ENCODE measurements at places on chromosomes 3 and 15.

DNA sequence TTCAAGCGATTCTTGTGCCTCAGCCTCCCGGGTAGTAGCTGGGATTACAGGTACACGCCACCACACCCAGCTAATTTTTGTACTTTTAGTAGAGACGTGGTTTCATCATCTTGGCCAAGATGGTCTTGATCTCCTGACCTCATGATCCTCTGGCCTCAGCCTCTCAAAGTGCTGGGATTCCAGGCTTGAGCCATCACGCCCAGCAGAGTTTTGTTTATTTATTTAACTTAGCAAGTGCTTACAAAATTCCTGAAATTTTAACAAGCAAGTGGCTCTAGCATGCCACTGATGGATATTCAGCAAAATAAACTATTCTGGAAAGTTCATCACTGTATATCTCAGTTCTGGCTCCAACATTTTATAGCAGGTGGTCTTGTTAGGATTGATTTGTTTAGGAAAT is 585.9 kb downstream of the OTOL1 start:
- DNase-seq, result no peak

- DNase-seq, result no peak
These were observed 132.4 kb upstream of the LPP start for GRCh38 chr3:188021502-188022040.

DNA sequence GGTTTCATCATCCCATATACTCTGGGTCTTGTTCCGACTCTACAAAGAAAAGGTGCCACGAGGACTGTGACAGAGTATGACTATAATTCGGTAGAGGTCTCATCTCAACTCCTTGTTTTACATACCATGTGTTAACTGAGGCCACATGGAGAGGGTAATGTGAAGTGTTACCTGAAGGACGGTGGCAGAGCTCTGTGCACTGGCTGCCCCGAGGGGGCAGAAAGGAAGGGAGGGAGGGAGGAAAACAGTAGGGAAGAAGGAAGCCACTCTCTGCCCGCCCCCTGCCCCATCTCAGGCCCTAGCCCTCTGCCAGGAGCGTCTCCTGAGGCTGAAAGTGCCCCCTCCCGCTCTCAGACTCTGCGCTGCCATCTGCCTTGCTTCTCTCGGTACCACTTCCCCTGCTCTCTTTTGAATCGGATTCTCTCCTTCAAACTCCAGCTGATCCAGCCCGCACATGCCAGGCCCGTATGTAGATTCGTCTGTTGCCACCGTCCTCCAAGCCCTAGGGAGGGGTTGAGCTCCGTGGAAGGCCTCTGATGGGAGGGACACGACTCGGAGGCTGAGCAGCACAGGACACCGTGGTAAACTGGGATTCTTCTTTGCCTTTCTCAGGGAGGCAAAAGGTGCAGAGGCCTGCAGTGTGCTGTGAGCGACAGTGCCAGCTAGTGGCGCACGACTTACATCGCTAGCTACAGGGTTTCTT is 70.5 kb upstream of the ATP10A start:
- no peak for DNase-seq

GRCh38 chr3:15359677-15360397 is 27.5 kb upstream of the SH3BP5 start:
- DNase-seq, result no peak

DNA sequence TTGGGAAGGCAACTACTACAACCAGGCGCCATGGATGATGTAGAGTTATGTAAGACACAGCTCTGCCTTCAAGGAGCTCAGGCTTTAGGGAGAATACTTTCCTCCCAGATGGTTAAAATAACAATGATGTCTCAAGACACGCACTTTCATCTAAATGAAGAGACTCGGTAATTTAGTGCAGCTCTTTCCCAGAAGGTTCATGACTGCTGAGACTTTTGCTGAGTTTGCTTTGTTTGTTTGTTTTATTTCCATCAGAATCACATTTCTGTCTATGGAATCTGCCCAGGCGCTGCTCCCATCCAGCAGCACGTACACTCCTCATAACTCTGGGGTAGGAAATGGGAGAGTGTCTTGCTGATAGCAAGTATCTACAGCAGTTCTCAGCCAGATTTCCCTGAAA is 33.9 kb upstream of the MEX3B start:
- no peak for DNase-seq

DNA sequence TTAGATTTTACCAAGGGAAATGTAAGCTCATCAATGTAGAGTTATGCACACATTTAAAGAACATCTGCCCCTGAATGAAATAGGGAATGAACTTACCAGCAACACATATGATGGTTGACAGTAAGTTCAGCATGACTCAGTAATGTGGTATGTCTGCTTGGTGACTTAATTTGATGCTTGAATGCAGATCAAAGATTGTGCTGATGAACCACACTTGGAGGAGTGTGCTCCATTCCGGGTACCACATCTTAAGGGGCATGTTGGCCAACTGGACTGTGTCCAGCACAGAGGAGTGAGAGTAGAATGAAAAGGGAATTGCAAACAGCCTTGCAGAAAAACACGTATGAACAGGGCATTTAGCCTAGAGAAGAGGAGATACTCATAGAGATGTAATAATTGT is 171.0 kb upstream of the RARB start:
- DNase-seq, result no peak

GRCh38 chr3:179148616-179149405 is 654 bp downstream of the PIK3CA start:
- peak; percentile 55 for DNase-seq

All from K562 (cell line).